ENCODE measurements at places on chromosomes 5 and 9.

DNA sequence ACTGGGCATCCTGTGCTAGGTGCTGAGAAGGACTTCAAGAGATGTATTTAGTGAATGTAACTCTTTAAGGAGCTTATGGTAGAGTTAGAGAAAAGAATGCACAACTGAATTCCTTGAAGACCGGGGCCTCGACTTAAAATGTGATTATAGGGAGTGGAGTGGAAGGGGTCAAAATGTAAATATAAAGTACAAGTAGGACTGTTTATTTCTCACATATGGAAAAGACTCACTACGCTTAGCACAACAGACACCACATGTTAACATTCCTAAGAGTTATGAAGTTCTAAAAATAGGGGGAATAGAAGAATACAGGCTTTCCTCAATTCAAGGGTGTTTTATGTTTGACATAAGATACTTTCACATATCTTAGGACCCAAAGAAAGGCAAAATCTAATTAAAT is 117.8 kb upstream of the OSMR start:
- DNase-seq: no peak

DNA sequence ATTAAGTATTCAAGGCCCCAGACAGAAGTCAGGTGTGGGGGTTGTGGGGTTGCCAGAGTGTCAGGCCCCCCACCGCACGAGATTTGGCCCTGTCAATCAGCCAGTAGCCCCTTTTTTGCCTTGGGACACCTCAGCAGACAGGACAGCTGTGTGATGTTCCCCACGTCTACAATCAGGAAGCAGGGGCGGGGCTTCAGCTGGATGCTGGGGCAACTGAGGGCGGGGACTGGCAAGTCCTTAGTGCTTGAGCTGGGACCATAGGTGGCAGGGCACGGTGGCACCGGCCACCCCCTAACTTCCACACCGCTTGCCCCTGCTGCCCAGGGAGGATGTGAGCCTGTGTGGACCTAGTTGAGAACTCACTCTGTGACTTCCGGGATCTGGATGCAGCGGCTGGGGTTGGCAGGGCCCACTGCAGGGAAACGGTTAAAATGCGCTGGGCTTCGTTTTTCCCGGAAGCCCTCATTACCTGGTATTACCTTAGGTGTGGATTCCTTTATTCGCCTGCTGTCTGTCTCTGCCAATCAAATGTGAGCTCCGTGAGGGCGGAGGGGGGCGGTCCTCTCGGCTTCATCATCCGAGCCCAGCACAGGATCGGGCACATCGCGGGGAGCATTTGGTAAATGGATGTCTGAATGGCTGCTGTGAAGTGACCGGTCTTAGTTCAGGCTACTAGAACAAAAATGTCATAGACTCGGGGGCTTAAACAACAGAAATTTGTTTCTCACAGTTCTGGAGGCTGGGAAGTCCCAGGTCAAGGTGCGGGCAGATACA is 7.5 kb upstream of the GTF3C5 start:
- DNase-seq: peak; percentile 74

DNA sequence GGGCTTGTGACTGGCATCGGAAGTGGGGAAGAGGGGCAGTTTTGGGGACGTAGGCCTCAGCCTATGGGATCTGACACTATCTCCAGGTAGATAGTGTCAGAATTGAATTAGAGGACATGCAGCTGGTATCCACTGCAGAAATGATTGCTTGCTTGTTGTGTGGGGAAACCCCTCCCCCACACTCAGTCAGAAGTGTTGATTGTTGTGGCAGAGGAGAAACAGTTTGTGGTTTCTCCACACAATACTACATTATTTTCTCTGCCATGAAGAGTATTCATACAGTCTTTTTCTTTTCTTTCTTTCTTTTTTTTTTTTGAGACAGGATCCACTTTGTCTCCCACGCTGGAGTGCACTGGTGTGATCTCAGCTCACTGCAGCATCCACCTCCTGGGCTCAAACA is 113.9 kb downstream of the ARRDC3 start:
- DNase-seq: no peak

- DNase-seq: no peak
Measured at GRCh38 chr5:54667136-54667535, 149.6 kb downstream of the SNX18 start.

GRCh38 chr9:117809751-117810150 is 105.5 kb downstream of the TLR4 start:
- DNase-seq: no peak
